Stimulated activated CD8-positive, alpha-beta memory T cell treated with anti-CD3 and anti-CD28 coated beads, Interleukin-7, amount 100 ng/mL, for 1 hour (primary cell): ENCODE measurements at places on chromosomes 11 and 22.

DNA sequence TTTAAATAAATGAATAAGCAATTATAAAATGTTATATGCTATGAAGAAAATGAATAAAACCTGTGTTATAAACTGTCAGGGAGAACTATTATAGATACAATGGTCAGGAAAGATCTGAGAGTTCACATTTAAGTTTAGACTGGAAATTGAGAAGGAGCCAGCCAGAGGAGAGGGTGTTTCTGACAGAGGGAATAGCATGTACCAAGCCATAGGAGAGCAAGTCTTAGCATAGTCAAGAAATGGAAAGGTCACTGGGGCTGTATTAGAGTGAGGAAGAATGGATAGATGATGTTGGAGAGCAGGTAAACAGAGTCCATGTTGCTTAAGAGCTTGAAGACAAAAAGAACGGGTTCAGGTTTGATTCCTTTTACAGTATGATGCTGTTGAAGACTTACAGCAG is 87.4 kb downstream of the FAM83F start:
- no peak for DNase-seq

GRCh38 chr11:86365546-86365945 is 9.1 kb upstream of the CCDC81 start:
- DNase-seq, result no peak

GRCh38 chr11:128604723-128605122 is 17.4 kb upstream of the ETS1 start:
- DNase-seq, result no peak

GRCh38 chr11:128666397-128666796 is 27.5 kb upstream of the FLI1 start:
- no peak for DNase-seq

DNA sequence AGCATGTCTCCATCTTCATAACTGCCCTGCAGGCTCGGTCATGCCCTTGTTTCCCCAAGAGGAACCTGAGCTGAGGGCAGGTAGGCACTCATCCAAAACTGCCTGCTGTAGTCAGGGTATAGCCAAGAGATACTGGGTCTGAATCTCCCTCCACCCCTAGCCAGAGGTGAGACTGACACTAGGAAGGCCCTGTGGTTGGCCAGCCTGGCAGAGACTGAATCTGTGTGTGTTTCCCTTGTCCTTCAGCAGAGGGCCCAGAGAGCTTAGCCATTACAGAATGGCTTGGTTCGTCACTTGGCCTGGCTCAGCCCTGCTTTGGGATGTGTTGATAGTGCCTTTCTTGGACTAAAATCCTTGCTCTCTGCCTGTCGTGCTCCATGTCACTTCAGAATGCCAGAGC is 79.3 kb upstream of the SUSD2 start:
- no peak for DNase-seq

DNA sequence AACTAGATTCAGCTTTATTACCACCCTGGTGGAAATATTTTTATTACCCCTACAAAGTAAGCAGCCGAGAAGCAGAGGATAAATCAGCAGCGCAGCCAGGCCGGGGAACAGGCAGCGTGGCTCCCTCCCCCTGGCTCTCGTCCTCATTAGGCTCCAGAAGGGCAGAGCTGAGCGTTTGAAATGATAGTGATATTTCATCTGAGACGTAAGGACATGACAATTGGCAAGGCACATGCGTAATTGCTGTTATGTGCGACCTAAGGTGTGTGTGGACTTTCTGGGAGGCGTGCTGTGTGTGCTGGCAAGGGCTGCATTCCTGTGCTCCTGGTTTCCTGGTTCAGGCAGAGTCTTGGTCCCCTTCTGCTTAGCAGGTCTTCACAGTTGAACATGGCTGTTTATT is 247.8 kb downstream of the TBC1D22A start:
- no peak for DNase-seq

DNA sequence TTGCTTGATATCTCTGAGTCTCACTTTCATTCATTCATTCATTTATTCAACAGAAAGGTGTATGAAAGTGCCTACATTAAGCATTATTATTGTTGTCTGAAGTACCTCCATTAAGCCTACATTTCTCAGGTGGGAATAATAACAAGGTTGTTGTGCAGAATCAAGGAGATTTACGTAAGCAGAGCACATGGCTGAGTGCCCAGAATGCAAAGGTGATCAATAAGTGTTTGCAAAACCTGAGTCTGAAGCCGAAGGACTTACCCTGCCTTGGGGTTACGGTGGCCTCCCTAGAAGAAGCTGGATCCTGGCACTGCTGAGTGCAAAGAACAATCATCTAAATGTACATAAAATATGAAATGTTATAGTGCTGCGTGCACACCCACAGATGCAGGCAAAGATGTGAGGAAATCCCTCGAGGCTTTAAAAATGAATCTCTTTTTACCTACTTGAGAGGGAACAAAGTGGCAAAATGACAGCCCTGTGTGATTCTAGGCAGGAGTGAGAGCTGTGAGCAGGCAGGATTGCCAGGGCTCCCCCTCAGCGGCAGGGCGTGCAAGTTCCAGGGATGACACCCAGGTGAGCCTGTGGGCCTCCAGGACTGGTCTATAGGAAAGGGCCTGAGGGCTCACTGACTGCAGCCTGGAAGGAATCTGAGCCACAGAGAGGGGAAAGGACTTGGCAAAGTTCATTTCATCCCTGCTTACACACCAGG is 133.1 kb upstream of the TBCEL start:
- DNase-seq, result no peak

- DNase-seq, result no peak
Observed at GRCh38 chr22:49259839-49260615, 567.6 kb downstream of the BRD1 start.

DNA sequence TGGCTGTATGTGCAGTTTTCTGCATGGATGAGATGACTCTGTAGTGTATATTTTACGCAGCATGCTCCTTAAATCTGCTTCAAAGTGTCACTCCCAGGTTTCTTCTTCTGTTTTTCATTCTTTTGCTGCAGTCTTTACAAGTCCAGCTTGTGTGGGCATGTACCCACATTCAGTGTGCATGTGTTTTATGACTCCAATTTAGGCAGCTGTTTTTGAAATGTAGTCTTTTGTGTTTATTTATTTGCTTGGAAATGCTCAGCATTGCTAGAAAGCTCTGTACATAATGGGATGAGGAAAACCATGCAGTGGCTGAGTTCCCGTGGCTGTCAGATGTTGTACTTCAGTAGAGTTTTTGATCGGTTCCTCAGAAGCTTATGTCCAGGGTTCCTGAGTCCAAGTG is 138.5 kb downstream of the ARHGAP42 start:
- DNase-seq, result no peak

DNA sequence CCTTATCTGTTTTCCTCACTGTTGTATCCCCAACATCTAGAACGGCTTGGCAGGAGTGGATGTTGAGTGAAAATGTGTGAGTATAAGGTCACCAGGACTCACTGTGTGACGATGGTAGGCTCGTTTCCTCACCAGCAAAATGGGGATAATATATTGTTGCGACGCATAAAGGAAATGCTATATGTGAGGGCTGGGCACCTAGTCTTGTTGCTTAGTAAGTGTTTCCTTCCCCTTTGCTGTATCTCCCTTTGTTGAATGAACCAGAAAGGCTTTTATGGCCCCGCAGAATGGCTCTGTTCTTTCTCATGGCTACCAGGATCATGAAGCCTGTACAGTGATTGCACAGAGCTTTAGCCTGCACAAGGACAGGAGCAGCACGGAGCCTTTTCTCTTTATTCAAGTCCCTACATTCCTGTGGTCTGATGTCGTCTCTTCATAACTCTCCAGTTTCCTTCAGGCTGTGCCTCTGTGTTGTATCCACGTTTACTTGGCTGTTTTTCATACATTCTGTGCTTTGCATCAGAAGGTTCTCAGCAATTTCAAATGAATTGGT is 5.4 kb downstream of the TNRC6B start:
- DNase-seq, result no peak

DNA sequence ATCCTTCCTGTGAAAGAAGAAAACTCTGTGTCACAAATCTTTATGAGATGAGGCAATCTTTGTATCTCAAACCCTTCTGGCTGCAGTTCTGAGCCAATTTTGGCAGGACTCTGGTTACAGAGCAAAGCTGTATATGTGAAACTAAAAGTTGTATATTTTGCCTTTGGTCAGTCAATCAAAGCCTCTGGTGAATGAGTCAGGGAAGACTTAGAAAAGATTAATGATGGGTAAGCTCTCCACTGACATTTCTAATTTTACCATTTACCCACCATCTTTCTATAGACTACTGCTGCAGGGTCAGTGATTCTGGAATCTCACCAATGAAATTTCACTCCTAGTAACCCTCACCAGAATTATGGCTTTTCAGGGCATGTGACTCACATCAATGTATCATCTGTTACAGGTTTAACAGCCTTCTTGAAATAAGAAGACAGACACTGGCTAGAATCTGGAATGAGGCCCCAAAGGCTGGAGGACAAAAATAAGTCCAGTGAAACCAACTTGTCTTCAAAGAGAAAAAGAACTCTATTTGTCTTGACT is 43.3 kb downstream of the USP35 start:
- DNase-seq, result no peak
